Stimulated activated CD4-positive, alpha-beta T cell treated with anti-CD3 and anti-CD28 coated beads, Interleukin-12 subunit alpha, Interleukin-12 subunit beta, amount 100 ng/mL, for 48 hours (primary cell): ENCODE measurements at places on chromosomes 5 and 9.

- no peak for DNase-seq
Measured at GRCh38 chr5:127206320-127207113, 84.1 kb upstream of the MEGF10 start.

GRCh38 chr9:38227061-38227540, 158.1 kb upstream of the SHB start:
- DNase-seq = peak; percentile 10

DNA sequence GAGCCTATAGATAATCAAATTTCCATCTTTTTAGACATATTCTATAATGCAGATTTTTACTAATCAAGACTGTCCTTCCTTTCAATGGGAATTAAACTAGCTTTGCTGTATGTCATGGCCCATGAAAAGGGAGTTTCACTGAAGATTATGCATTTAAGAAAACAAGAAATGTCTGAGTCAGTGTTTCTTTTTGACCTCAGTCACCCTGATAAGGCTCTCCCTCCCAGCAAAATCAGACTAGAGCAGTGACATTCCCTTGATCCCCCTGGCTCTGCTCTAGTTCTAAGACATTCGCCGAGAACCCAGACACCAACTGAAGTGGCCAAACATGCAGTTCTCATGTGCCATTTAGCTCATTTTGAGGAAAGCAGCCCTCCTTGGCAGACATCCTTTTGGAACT, 442.0 kb downstream of the ACTL7B start:
- DNase-seq = no peak

DNA sequence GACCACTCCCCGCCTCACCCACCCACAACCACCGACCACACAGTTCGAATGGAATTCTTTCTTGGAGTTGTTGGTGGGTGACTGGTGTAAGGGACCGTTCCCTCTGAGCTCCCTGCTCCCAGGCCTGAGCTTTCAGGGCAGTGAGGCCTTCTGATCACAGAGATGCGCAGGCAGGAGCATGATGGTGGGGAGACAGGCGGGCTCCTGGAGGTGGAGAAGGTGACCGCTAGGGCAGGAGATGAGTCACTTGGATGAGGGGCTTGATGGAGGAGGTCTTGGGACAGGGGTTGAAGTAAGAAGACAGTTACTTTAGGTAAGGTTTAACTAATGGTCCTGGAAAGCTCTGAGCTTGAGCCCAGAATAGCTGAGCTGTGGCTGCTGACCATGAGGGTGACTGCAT, 88.5 kb downstream of the HSPA4 start:
- no peak for DNase-seq
